Activated naive CD4-positive, alpha-beta T cell treated with anti-CD3 and anti-CD28 coated beads, Interleukin-2, amount 10 ng/mL, durations not matched to agents 7 days and 5 days (primary cell): ENCODE measurements at places on chromosomes 1 and 21.

DNA sequence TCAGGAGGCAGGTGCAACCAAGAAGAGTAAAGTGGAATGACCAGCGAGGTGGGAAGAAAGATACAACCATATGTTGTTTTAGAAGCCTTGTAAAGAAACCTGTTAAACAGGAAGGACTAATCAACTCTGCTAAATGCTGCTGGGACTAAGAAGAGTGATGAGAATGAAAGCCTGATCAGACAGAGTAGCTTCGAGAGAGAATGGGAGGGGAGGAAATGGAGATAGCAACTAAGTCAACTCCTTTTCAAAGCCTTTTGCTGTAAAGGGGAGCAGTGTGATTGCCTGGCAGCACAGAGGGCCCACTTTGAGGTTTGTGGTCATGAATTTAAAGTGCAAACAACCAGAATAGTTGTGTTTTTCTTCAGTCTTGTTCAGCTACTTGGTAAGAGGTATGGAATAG, 31.4 kb downstream of the SLC30A7 start:
- DNase-seq: peak; percentile 78

- no peak for DNase-seq
These were observed 15.2 kb downstream of the TTC3 start for GRCh38 chr21:37088186-37088735.

GRCh38 chr1:220076861-220077762, 12.5 kb downstream of the BPNT1 start:
- no peak for DNase-seq

GRCh38 chr1:31802190-31803150, 13.4 kb downstream of the SPOCD1 start:
- no peak for DNase-seq

DNA sequence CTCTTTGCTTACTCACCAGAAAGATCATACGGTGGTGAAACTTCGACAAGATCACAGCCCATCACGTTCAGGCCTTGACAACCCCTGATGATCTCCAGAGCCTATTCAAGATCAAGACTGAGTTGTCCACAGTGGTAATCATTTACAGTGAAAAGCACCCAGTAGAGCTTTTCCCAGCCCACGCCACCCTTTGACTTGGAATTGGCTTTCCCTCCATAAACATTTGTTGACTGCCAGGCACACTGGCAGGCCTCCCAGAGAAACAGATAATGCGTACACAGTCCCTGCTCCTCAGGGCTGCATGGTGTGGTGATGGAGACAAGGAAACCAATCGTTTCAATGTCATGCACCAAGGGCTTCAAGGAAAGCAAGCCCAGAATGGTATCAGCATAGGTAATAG, 10.1 kb downstream of the AGMAT start:
- DNase-seq: no peak

- no peak for DNase-seq
These were observed 77.8 kb downstream of the SLC44A5 start for GRCh38 chr1:75533085-75533484.

DNA sequence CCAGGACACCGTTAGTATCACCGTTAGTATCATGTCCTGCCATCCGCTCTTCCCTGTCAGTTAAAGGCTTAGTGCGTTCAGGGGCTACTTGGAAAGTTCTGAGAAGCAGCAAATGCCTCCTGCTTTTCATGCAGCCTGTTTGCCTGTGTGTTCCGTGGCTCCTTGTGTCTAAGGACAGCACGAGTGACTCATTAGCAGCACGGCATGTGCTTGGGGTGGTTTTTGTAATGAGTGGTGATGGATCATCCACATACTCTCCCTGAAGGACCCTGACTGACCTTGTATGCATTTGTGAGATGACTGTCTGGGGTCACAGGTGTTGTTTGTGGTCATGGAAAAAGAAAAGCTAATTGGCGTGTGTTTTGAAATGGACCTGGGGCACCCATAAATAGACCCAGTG, 221.9 kb downstream of the PBX1 start:
- DNase-seq: no peak

DNA sequence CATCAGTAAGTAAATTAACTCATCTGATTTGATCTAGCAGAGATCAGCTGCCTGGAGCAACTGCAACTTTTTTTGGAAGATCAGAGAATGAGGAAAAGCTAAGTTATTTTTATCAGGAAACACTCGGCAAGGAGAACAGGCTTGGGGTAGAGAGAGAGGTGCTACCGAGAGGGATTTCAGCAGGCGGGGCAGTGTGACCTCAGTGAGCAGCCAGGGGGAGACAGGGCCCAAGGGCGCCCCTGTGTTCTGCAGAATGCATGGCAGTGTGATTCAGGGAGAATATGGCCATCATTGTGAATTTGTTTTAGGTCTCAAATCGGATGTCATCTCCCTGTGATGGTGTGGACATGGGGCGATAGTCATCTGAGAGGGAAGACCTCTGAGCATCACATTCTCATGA, 484.1 kb upstream of the VAMP3 start:
- DNase-seq: no peak

DNA sequence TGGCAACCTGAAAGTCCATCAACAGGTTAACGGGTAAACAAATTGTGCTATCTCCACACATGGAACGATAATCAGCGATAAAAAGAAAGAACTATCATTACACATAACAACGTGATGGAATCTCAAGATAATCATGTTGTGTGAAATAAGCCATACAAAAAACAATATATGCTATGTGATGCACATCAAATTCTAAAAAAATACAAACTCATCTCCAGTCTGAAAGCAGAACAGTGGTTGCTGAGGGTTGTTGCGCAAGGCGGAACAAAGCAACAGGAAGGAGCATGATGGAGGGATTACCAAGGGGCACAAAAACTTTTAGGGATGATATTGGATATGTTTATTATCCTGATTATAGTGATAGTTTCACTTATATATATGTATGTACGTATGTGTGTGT, 324.8 kb downstream of the VAV3 start:
- DNase-seq: no peak

- no peak for DNase-seq
These were observed 30.6 kb upstream of the JUN start for GRCh38 chr1:58814251-58815068.

GRCh38 chr1:111602974-111603373, 16.6 kb upstream of the RAP1A start:
- no peak for DNase-seq

DNA sequence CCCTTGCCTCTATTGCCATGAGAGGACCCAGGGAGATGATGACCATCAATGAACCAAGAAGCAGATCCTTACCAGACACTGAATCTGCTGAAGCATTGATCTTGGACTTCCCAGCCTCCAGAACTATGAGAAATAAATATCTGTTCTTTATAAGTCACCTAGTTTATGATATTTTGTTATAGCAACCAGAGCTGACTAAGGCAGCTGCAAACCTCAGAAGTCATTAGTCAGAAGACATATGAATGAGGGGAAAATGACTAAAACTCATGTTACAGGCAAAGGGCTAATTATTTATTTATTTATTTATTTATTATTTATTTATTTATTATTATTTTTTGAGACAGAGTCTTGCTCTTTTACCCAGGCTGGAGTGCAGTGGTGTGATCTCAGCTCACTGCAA, 321.1 kb downstream of the TGFB2 start:
- no peak for DNase-seq
